ENCODE measurements at places on chromosomes 4 and X.

DNA sequence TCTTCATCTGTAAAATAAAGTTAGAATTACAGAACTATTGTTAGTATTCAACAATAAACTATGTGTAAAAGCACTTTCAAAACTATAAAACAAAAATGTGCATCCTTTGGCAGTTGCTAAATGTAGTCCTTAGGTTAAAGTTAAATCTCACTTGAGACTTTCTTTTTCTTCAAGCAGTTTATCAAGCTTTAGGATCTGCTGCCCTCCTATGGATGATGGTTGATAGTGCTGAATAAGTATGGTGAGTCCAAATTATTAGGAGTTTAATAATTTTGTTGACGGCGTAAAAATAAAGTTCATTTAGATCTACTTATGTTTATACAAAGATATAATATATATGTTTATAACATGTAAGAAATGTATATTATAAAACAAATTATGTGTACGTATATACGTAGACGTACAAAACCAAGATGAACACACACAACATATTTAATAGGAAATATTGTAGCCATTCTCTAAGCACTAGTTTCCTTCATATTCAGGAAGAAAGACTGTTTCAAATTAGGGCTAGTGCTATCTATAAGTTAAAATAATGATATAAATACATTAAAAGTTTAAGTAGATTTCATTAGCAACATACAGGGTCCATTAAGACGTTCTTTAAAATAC is 22.3 kb downstream of the UGT2A2 start:
- DNase-seq: no peak

DNA sequence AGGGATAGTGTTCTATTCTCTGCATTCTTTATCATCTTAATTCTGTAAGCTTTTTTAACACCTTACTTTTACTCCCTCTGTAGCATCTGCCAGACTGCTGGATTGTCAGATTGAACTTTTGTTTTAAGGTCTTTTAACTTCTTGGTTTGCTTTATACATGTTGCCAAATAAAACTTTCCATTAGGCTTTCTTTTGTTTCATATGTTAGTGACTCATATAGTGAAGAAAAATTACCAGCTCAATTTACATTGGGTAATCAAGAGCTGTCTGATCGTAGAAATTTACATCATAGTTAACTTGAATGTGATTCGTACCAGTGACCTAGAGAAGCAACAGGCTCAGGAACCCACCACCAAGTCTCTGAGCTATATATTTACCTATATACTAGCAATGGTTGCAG is 28.5 kb upstream of the KLHL4 start:
- no peak for DNase-seq

- DNase-seq: no peak
Observed at GRCh38 chr4:78661921-78662521, 110.5 kb downstream of the ANXA3 start.

DNA sequence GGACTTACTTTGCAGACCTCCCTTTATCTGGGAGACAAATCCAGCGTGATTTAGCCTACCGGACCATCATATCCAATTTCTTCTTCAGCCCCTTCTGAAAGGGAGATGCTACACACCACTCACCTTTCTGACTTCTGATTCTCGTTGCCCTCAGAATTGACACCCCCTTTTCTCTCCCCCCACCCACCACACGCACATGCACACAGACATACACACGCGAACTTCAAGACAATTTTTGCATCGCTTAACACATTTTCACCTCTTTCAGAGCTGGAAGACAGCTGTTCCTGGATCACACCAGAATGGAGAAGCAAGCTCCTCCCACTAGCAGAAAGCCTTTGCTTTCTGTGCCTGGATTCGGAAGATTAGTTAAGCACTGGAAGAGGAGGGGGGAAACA is 1.0 kb upstream of the SNCA start:
- DNase-seq: no peak

Measured in activated T-helper 1 cell treated with Interleukin-2 at 50 U/mL for 16 hours (primary cell).